ENCODE measurements at places on chromosomes 5 and 9. TPM values are rescaled to one million over a fixed set of nuclear protein-coding genes. Genes with fewer than 3 reads are reported as not detected.

- no peaks in the 10 kb centered on the region for H3K27me3 ChIP-seq
- H3K36me3 ChIP-seq = no peaks in the 10 kb centered on the region
- no peak for DNase-seq
- no peak overlapping the region for H3K27ac ChIP-seq
These were observed 32.6 kb downstream of the FGF1 start for GRCh38 chr5:142653321-142653720.

DNA sequence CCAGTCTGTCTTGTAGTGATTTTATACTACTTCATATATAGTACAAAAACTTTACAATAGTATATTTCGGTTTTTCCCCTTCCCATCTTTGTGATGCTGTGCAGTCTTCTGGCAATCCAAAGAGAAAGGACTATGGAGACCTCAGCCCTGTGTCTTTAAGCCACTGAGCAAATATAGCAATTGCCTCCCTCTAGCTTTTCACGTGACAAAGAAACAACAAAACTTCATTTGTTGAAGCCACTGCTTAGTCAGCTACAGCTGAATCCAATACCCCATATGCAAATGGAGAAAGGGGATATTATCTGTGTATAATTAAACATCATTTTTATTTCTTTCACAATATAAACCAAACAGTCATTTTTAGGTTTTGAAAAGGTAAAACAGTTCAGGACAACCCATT is 142.8 kb upstream of the STK32A start:
- H3K36me3 ChIP-seq = no peaks in the 10 kb centered on the region
- H3K4me1 ChIP-seq = no peaks in the 10 kb centered on the region
- no peak overlapping the region for H3K4me3 ChIP-seq
- no peaks in the 10 kb centered on the region for H3K27me3 ChIP-seq
- DNase-seq = no peak
- H3K27ac ChIP-seq = no peak overlapping the region

- H3K27ac ChIP-seq = no peak overlapping the region
- H3K27me3 ChIP-seq = no peaks in the 10 kb centered on the region
- no peaks in the 10 kb centered on the region for H3K4me1 ChIP-seq
- DNase-seq = no peak
- H3K4me3 ChIP-seq = no peak overlapping the region
- H3K36me3 ChIP-seq = no peaks in the 10 kb centered on the region
These were observed 3.3 kb downstream of the SPARC start for GRCh38 chr5:151683444-151683843.

DNA sequence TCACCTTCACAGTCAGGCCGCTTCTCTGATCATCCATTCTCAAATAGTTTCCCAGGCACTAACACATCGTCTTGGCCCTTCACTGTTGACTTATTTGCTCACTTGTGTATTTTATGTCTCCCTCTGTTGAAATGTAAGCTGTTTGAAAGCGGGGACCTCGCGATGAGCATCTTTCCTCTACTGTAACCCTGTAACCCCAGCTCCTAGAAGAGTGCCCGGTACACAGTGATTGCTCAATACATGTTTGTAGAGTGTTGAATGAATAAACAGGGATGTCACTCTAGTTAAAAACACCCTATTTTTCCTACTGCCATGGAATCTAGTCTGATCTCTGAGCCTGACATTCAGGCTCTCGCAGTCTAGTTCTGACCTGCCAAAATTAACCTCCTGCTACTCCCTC is 150.8 kb downstream of the TTLL11 start:
- H3K36me3 ChIP-seq = no peaks in the 10 kb centered on the region
- no peak for DNase-seq
- H3K27me3 ChIP-seq = no peaks in the 10 kb centered on the region
- H3K4me1 ChIP-seq = no peaks in the 10 kb centered on the region

Gene EXOSC2
- 15.9 TPM for total RNA-seq

GRCh38 chr9:70474413-70474812 is 60.0 kb upstream of the KLF9 start:
- no peak overlapping the region for H3K27ac ChIP-seq
- no peaks in the 10 kb centered on the region for H3K36me3 ChIP-seq
- no peaks in the 10 kb centered on the region for H3K27me3 ChIP-seq
- DNase-seq = no peak
